ENCODE measurements at places on chromosomes 6 and 20. TPM values are rescaled to one million over a fixed set of nuclear protein-coding genes. Genes with fewer than 3 reads are reported as not detected.

HDGFL1 gene
- not detected for total RNA-seq

ADISSP gene
- total RNA-seq, result 137 TPM

MATN4 gene
- total RNA-seq, result 0.13 TPM

ASXL1 gene
- 74.3 TPM for total RNA-seq

DNA sequence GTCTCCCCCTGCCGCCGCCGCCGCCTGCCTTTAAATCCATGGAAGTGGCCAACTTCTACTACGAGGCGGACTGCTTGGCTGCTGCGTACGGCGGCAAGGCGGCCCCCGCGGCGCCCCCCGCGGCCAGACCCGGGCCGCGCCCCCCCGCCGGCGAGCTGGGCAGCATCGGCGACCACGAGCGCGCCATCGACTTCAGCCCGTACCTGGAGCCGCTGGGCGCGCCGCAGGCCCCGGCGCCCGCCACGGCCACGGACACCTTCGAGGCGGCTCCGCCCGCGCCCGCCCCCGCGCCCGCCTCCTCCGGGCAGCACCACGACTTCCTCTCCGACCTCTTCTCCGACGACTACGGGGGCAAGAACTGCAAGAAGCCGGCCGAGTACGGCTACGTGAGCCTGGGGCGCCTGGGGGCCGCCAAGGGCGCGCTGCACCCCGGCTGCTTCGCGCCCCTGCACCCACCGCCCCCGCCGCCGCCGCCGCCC is 474 bp downstream of the CEBPB start:
- DNase-seq, result no peak

- DNase-seq, result no peak
These were observed 383.2 kb downstream of the CD83 start for GRCh38 chr6:14500809-14501208.

DNA sequence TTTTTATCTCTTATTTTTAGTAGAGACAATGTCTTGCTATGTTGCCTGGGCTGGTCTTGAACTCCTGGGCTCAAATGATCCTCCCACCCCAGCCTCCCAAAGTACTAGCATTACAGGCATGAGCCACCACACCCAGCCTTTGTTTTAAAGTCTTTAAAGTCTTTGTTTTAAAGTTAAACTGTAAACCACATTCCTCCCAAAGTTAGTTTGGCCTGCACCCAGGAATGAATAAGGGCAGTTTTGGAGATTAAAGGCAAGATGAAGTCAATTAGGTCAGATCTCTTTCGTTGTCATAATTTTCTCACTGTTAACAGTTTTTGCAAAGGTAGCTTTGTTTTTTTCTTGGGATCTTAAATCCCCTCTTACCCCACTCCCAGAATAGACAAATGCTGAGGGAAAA is 63.8 kb downstream of the UBR2 start:
- no peak for DNase-seq

DNA sequence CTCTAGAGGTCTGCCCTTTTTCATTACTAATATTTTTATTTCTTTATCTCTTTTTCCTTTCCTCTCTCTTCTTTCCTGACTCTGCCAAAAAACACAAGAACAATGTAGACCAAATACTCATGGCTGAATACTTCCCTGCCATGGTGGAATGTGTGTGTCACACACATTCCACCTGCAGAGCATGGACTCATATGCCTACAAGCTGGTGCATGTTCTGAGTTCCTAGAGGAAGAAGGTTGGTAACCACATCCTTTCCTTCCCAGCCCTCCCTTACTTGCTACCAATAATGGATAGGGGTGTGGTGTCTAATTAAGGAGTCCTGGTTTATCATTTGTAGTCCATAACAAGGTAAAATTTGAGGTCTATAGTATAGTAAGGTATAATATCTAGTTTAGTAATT is 15.2 kb upstream of the CST9L start:
- DNase-seq, result no peak

DNA sequence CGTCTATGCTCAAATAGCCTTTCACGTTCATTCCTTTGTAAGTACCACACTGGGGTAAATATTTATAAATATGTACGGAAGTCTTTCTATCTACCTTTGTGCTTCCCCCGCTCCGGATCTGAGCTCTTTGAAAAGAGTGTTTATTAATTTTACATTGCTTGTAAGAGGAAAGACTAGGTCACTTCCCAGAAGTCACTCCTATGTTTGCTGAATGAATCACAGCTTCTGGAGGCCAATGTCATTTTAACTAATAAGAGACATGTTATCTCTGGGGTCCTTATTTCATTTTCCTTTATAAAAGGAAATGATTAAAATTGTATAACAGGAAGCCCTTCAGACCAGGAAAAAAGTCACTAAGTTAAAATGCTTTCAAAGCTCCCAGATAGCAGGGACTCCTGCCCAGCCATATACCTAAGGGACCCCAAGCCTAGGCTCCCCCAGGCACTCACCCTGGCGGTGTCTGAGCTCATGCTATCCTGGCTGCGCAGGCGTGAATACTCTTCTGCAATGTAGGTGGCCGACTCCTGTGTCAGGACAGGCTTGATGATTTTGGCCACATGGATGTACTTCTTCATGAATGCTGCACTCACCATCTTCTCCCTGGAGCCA is 12.6 kb downstream of the MCM3 start:
- no peak for DNase-seq

GRCh38 chr6:3490625-3490980 is 33.8 kb upstream of the SLC22A23 start:
- no peak for DNase-seq

DNA sequence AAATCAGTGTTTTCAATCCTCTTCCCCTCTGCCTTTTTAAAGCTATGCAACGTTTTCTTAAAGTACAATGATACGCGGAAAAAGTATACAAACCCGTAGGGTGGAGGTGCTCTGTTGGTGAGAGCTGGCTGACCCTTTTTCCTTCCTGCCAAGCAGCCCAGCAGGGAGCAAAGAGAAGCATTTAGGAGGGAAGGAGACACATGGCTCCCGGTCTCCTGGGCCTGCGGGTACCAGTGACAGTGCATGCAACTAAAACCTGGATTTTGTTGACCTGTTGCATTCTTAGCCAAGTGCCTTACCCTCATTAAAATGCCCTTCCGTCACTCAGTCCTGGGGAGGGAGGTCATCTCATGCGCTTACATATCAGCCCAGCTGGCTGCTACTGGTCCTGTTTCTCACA is 87.2 kb downstream of the SLX4IP start:
- DNase-seq, result no peak

DNA sequence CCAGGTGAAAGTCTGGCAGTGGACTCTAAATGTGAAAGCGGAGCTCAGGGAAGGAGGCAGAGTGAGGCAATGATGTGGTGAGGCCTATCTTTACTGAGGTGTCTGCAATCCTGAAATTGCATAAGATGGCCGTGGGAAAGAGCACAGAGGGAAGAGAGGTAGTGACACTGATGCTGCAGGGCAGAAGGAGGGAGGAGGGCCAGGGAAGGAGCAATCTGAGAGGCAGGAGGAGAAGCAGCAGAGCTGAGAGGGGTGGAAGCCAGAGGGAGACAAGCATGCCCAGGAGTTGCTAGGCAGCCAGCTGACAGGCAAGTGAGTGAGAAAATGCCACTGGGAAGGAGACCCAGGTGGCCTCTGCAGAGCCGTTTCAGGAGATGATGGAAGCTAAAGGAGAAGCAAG is 97.4 kb upstream of the CNR1 start:
- no peak for DNase-seq

Measured in HT-29 (cell line).